ENCODE measurements at places on chromosomes 7 and 10.

DNA sequence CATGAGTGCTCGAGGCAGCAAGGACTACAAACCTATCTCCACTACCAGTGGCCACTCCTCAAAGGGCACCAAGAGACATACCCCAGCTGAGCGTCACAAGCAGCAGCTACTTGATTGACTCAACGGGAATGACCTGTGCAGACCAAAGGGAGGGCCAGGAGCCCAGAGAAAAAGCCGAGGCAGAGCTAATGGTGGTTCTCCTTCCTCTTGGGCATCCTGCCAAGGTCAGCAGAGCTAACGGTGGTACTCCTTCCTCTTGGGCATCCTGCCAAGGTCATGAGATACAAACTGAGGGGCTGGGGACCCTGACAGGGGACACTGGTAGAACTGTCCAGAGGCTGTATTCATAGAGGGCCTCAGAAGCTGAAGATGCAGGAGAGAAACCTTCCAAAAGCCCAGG lies 60.4 kb downstream of the FAM53B start:
- DNase-seq = no peak

- no peak for DNase-seq
Measured at GRCh38 chr7:100441641-100442535, 5.6 kb upstream of the PPP1R35 start.

DNA sequence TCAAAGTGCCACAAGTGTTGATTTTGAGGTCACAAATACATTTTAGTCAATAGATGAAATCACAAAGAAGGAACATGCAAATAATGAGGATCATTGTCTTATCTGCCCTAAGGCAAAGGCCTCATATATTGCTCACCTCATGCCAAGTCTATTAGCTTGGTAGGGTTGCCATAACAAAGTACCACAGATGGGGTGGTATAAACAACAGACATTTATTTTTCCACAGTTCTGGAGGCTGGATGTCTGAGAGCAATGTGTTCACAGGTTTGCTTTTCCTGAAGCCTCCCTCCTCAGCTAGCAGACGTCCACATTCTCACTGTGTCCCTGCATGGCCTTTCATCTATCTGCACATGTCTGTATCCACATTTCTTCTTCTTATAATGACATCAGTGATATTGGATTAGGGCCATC lies 59.6 kb downstream of the RELN start:
- DNase-seq = no peak

DNA sequence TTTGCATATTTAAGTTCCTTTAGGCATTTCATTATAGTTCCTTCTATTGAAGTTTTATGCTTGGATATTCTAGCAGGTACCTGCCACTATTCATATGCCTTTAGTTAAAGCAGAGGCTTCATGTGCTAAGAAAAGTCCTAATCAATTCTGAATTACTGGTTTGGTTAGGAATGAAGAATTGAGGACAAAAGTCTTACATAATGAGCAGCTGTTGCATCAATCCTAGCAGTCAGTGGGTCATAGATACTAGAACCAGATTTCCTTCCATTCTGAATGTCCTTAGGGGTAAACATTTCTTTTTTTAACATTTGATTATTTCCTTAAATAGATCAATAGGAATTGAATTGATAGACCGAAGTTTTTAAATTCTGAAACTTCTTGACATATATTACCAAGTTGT lies 59.2 kb downstream of the CDK13 start:
- DNase-seq = no peak

- DNase-seq = no peak
Measured at GRCh38 chr7:88540012-88540411, 219.5 kb upstream of the ZNF804B start.

- no peak for DNase-seq
Measured at GRCh38 chr10:47136866-47137265, 163.1 kb upstream of the GDF10 start.

GRCh38 chr7:41053820-41054219 lies 649.1 kb downstream of the INHBA start:
- DNase-seq = no peak

Data from CD4-positive, alpha-beta T cell treated with Interleukin-4 for 4 hours (primary cell).